CD4-positive, alpha-beta T cell treated with Interleukin-12 subunit alpha and Interleukin-12 subunit beta, for 1 hour (primary cell): ENCODE measurements at places on chromosomes 2 and 18.

- no peak for DNase-seq
Observed at GRCh38 chr18:48687346-48688042, 148.7 kb downstream of the CTIF start.

DNA sequence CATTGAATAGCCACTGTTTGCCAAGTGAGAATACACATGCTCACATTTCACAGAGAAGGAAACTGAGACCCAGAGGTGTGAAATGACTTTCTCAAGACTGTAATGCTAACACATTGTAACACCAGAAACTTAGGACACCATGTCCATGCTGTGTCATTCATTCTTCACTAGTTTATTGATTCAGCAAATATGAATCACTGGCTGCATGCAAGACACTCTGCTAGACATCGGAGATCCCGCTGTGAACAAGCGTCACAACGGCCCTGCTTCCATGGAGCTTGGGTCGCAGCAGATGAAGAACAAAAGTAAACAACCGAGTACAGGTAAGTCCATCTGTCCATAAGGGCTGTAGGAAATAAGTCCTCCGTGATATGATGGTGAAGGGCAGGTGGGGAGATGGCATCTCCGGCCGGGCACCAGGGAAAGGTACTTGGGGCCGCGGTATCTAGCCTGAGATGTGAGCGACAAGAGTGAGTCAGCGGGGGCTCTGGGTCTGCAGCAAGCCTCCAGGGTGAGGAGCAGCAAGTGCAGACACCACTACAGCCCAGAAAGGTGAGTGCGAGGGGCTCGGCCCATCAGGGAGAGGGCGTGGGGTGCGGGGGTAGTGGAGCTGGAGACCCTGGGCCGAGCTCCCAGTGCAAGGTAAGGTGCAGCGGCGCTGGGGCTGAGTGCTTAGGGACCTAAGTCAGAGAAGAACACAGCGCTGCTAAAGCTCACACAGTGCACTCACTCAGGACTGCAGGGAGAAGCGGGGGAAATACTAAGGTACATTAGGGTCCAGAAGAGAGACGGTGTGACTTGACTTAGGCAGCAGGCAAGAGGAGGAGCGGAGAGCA lies 391.2 kb downstream of the FBXO15 start:
- no peak for DNase-seq

DNA sequence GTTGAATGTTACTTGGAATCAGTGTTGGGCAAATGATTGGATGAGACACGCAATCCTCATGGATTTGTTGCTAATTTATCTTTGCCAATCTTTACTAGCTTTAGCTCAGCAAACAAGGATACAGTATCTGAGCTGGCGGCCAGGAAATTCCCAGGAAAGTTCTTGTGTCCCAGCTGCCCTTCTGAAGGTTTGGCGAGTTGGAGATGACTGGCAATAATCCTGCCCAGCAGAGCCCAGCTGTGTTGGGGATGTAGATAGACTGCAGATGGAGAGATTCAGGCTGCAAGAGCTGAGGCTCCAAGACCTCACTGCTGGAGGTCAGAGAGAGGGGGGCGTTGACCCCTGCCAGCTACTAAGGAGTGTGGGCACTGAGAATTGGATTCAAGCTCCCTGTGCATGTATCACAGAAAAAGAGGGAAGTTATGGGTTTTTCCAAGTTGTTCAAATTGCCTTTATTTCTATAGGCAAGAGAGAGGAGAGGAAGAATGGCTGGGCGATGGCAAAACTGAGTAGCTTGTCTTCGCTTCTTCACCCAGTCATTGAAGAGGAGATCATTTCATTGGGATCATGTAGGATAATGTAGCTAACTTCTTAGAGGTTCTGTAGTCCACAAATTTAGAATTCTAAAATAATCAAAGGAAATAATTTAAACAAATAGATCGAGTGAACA lies 506.8 kb upstream of the LRATD1 start:
- no peak for DNase-seq

DNA sequence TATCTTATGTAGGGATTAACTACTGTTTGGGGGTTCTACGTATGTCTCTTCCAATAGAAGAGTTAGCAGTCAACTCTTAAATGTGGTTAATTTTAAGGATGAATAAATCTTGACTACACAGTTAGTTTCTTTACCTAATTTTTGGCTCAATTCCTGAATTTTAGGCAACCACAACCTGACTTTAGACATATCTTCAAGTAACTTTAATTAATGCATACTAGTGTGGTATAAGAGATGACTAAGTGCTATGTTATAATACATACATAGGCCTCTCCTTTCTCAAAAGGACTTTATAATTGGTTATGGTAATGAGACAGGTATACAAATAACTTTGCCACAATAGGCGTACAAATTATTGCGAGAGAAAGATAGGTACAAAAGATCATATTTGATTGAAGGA lies 312.0 kb downstream of the IRS1 start:
- no peak for DNase-seq

- DNase-seq: no peak
Observed at GRCh38 chr2:136703214-136703613, 62.1 kb upstream of the THSD7B start.

GRCh38 chr2:179024445-179024844 lies 25.5 kb downstream of the CCDC141 start:
- no peak for DNase-seq

DNA sequence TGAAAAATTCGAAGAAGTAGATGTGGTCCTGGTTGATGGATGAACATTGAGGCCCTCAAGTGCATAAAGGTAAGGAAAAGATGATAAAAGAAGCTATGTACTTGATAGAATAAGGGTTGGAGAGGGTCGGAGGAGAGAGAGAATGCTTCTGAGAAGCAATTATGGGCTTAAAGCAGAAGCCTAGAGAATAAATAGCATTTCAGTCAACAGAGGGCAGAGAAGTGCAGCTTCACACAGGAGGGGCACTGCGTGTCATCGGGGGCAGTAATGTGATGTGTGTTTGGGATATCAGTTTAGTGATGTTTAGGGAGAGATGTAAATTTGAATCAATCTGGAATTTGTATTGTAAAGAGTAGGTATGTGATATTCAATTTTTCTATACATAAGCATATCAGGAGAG lies 334.5 kb downstream of the PIK3C3 start:
- no peak for DNase-seq

DNA sequence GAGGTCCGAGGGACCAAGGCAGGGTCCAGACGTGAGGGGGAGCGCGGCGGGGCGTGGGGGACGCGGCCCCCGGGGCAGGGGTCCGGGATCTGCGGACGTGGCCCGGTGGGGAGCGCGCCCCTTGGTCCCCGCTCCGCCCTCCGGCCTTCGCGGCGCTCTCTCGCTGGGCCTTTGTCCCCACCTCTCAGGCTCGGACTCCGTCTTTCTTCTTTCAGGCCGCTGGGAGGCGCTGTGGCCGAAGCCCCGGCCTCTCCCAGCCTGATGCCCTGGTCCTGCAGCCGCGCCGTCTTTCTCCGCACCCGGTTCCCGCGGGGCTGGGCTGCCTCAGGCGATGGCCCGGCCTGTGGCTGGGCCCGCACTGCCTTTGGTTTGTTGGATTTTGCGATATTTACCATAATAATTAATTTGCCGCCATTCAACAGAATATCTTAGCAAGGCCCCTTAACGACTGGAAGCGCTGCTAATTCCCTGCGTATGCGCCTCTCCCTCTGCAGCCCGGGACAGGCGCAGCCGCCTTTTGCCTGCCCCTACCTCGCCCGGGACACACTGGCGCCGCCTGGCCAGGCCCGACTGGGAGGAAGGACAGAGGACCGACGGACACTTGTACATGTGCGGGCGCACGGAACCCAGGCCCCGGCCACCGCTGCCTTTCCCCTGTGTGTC lies 10.8 kb downstream of the SIX3 start:
- DNase-seq: peak; percentile 6

DNA sequence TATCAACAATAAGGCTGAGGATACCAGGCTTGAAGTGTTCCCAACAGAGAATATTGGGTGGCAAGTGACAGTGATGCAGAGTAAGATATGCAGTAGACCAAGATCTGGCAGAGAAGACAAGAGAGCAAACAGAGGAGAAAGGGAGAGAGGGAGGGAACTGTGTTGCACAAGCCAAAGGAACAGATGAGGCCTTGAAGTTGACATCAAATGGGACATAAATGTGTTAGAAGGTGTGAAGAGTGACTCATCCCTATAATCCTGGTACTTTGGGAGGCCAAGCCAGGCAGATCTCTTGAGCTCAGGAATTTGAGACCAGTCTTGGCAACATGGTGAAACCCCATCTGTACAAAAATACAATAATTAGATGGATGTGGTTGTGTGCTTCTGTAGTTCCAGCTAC lies 342.9 kb downstream of the PARD3B start:
- DNase-seq: no peak

DNA sequence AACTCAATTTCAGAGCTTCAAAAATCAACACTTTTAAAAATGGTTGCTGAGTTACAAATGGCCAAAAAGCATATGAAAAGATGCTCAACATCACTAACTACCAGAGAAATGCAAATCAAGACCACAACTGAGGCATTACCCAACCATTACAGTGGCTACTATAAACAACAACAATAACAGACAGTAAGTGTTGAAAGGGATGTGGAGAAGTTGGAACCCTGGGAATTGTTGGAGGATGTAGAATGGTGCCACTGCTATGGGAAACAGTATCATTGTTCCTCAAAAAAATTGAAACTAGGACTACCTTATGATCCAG lies 173.3 kb upstream of the SPRED2 start:
- DNase-seq: no peak
